ENCODE measurements at places on chromosomes 4 and X.

DNA sequence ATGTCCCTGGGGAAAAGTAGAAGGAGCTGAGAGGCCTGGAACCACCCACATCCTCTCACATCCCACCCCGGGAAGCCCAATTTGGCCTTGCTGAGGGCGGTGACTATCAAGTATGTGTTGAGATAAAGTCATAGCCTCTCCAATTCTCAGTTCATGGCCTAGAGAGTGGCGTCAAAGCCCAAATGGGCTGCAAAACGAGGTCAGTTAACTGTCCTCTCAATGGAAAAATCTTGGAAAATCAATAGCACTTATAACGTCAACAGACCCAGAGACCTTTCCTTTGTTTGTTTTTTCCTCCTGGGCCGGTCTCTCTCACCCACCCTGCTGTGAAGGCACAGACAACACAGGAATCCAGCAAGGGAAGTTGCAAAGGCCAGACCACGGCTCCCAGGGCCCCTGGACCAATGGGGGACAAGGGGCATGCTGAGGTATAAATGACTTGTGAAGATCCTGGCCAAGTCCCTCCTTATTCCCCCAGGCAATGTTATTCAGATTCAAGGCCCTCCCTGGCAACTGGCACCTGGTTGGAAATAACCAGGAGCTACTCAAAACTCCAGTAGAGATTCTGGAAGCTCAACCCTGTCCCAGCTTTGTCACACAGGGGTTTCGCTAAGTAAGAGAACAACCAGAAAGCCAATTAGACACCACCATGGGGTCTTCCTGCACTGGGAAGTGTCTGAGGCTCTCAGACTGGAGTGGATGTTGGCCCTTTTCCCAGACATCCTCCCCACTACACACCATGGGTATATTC is 38.6 kb downstream of the TSC22D3 start:
- no peak for DNase-seq

DNA sequence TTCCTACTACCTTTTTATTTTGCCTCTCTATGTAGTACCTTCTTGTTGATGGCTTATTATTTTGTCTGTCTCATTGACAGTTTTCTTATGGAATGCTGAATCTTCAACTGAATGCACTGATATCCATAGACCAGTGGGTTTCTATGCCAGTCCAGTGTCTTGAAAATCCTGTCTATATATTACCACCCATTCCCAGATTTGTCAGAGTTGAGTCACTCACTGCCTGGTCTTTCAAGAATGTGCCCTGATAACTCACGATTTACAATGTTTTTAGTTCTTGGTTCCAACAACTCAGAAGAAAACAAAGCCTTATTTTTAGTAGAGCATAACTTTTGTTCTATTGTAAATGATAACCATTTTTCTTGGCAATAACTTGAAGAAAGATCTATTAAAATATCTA is 606.0 kb upstream of the PITX2 start:
- no peak for DNase-seq

DNA sequence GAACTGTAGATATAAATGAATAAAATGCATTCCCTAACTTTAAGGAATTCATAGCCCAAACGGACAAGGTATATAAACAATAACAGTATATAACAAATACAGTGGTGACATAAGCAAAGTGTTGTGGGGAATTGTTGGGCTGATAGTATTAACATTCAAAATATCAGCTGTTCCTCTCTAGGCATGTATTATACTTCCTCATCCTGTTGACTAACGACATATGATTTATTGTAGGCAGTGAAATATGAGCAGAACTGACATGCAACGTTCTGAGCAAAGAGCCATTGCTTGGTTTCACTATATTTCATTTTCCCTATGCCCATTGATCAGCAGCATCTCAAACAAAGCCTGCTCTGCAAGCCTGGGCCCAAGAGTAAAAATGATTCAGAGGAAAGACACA is 143.9 kb downstream of the PTCHD1 start:
- no peak for DNase-seq

DNA sequence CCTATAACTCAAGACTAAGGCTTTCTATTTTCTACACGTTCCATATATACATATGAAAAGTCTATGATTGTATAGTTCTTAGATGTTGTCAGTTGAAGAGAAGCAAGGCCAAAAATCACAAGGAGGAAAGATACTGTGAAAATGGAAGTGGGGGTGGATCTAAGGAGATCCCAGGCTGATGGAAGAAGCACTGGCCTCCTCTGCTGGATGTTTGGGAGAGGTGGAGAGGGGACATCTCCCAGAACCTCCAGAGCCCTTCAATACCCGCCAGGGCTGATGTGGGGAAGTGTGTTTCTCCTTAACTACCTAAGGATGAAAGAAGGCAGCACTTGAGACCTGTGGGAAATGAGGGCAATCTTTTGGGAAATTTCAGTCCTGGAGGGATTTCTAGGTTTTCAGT is 67.4 kb downstream of the RASGEF1B start:
- no peak for DNase-seq

- DNase-seq = no peak
These were observed 220.4 kb upstream of the RADX start for GRCh38 chrX:106391284-106391911.

DNA sequence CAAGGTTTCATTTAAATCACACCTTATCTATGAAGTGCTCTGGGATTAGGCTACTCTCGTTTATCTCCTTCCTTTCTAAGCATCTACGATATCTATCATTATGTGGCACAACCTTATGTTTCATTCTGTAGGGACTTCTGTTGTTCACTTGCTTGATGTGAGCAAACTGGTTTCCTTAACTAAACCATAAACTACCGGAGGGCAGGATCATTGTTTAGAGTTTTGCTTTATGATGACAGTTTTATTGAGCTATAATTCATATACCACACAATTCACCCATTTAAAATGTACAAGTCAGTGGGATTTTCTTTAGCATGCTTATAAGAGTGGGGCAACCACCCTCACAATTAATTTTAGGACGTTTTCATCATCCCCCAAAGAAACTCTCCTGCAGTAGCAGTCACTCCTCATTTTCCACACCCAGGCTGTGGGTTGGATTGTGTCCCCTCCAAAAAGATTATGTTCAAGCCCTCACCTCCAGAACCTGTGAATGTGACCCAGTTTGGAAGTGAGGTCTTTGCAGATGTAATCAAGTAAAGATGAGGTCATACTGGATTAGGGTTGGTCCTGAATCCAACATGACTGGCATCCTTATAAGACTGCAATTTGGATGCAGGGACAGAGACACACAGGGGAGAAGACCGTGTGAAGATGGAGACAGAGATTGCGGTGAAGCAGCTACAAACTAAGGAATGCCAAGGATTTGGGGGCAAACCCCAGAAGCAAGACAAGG is 42.1 kb upstream of the SH3RF1 start:
- DNase-seq = no peak

- DNase-seq = no peak
These were observed 338.1 kb downstream of the GPAT3 start for GRCh38 chr4:83873996-83874395.

DNA sequence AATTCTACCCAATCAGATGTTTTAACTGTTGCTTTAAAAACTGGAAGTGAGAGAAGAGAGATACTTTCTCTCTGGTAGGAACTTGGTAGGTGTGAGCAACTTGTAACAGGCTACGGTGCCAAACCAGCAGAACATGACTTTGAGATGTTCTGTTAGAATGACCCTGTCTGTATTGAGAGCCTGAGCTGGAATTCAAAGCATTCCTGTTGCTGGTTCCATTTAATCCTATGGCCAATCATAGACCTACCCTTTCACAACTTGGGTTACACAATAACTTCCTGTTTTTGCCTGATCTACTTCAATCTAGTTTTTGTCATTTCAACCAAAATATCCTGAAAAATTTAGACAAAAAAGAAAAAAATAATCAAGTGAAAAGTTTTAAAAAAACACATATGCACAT is 1.7 kb upstream of the PRRG1 start:
- DNase-seq = no peak

GRCh38 chr4:73743795-73744194 is 3.4 kb downstream of the CXCL8 start:
- DNase-seq = no peak

DNA sequence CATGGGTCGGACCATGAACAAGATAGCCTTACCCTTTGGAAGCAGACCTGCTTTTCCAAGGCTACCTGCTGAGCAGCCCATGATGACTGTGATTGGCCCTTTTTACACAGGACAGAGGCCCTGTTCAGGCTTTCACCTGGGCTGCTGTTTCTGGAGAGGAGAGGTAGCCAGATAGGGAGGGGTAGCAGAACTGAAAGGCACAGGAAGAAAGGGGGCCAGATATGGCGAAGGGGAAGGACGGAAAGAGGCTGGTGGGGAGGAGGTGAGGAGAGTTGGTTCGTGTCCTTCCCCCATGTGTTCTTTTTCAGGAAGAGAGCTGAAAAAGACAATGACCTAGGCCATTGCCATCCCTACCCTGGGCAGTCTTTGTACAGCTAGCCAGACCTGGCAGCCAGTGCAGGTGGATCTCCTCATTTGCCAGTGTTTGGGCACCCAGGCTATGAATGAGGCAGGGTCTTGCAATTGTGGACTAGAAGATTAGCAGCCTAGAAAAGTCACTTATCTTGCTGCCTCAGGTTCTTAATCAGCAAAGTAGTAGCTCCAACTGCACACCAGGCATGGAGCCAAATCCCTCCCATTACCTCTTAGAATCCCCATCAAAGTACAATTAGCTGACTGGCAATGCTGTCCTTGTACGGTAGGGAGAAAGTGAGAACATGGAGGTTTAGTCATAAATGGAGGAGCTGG is 139.6 kb downstream of the AMMECR1 start:
- no peak for DNase-seq

GRCh38 chrX:86805241-86805640 is 657.0 kb downstream of the DACH2 start:
- no peak for DNase-seq

DNA sequence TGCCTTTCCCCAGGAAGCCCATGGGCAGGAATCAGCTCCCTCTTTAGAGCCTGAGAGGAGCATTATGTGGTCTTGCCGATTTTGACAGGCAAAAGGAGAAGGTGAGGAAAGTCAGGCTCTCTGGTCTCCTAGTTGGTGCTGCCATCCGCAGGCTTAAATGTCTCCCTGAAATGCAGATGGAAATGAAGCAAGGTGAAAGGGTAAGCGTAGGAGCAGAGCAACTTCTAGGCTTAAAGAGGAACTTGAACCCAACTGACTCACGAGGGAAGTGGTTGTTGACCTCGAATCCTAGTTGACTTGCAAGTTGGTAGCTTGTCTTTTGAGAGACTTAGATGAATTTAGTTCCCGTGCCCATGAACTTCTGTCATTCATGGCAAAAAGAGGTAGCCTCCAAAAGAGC is 205.9 kb downstream of the PTTG2 start:
- DNase-seq = no peak

DNA sequence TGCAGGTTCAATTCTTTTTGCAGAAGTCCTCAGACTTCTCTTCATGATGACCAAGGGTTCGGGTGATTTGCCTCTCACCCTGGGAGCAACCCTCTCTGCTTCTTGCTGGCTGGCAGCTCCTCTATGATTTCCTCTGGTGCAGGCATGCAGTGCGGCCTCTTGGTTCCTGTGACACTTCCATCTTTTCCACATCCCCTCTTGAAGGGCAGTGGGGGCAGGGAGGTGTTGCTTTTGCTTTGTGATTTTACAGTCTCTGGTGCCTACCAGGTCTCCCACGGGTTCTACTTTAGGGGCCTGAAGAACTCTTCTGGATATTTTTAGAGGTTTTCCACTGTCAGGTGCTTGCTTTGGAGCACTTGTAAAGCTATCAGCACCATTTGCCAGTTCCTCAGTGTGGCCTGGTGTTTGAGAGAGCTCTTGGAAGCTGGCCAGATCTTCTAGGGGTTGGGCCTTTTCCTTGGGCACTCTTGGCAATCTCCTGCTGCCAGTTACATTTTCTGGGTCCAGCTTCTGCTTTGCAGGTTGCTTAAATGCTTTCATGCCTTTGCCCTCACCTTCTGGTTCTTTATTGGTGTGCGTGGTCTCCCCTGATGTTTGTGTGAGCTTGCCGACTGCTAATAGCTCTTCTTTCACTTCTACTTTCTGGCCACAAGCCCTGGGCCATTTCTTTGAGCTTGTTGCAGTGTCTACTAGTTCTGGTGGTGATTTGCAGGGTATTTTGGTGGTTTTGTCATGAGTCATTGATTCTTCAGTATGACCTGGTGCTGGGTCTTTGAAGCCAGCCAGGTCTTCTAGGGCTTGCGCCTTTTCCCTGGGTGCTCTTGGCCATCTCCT is 11.5 kb upstream of the CHST7 start:
- no peak for DNase-seq

DNA sequence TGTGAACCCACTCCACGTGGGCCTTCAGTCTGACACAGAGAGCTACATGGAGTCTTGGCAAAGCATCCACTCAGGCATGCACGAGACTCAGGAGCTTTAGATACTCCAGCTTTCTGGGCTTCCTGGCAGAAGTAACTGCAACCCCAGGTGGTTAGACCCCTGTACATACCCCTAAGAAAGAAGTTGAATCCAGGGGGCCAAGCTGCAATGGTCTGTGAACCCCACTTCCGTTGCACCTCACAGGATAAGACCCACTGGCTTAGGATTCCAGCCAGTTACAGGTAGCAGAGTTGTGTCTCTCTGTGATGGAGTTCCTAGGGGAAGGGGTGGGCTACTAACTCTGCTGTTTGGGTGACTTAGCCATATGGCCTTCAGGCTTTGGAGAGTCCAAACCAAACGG is 21.4 kb upstream of the FAAH2 start:
- no peak for DNase-seq

DNA sequence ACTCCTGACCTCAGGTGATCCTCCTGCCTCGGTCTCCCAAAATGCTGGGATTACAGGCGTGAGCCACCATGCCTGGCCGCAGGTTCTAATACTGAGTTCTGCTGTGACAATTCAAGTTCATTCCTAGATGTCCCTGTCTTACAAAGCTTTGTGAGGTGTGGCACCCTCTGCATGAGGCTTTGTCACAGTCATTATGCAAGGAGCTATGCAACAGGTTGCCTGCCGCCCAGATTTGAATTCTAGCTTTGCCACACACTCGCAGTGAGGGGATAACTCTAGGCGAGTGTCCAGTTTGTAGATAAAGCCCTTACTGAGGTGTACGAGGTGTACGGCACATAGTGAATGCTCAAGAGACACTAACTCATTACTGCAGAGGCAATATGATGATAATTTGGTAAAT is 3.5 kb downstream of the CCDC110 start:
- no peak for DNase-seq

- no peak for DNase-seq
These were observed 374.8 kb downstream of the PDGFC start for GRCh38 chr4:156596706-156597329.

- DNase-seq = no peak
These were observed 21.4 kb upstream of the RASL11B start for GRCh38 chr4:52840531-52841370.

DNA sequence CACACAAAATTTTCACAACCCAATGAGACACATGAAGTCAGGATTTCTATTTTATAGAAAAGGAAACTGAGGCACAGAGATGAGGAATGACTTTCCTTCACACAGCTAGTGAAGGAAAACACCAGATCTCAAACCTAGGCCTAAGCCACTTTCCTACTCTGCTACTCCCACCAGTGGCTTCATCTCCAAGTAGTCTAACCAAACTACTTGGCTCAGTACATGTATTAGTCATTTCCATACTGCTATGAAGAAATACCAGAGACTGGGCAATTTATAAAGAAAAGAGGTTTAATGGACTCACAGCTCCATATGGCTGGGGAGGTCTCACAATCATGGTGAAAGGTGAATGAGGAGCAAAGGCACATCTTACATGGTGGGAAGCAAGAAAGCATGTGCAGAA is 196.6 kb downstream of the EVC2 start:
- DNase-seq = no peak

All from cerebellar nuclear complex (tissue), 1 donor.